NCI-H524 treated with DMSO at 0.1 percent for 48 hours (cell line): ENCODE measurements at places on chromosomes 7 and 10.

DNA sequence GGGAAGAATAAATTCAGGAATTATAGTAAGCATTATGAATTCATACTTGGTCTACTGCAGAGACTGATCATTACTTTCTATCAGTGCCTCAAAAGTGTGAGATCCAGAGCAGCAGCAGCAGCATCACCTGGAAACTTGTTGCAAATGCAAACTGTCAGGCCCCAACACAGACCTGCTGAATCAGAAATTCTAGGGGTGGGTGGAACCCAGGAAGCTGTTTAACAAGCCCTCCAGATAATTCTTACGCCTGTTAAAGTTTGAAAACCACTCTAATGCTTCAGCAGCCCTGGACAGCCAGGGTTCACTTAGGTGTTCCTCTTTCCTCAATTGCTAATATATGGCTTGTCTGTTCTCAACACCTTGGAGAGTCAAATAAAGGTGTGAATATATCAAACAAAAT is 19.5 kb downstream of the CACUL1 start:
- DNase-seq = no peak

- peak; percentile 32 for DNase-seq
These were observed at the start of gene CH25H for GRCh38 chr10:89207181-89207800. CH25H (minus strand) TSS chr10:89207317; CDS start chr10:89207292, 25 bp downstream.

DNA sequence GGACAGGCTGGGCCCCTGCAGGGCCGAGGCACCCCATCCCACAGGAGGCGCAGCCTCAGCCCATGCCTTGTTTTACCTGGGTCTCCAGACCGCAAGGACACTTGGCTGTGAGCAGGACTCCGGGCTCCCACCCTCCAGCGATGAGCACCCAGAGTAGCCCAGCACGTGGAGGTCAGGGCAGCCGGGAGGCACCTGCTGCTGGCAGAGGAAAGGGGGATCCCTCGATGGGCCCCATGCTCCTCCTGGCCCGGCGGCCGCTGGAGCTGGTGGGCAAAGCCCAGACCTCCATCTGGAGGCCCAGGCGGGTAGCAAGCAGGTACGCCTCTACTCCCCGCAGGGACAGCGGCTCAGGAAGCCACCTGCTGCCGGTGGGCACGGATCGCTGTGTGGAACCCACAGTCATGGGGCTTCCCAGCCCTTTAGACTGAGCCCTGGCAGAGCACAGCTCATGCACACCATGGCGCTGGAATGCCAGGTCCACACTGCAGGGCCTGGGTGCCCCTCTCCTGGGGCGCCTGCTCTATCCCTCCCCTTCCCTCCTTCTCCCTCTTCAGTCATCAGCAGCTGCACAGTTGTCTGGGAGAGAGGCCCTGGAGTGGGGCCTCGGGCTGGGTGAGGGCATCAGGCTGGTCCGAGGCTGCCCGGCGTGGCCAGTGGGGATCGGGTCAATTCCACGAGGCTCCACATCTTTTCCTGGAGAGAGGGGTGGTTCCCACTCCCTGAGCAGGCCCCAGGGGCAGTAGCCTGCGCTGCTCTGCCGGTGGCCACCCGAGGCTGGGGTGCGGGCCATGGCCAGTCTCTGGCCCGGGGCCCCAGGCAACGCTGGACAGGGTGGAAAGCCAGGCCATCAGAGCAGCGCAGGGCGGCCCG is 65.7 kb downstream of the PWWP2B start:
- no peak for DNase-seq

DNA sequence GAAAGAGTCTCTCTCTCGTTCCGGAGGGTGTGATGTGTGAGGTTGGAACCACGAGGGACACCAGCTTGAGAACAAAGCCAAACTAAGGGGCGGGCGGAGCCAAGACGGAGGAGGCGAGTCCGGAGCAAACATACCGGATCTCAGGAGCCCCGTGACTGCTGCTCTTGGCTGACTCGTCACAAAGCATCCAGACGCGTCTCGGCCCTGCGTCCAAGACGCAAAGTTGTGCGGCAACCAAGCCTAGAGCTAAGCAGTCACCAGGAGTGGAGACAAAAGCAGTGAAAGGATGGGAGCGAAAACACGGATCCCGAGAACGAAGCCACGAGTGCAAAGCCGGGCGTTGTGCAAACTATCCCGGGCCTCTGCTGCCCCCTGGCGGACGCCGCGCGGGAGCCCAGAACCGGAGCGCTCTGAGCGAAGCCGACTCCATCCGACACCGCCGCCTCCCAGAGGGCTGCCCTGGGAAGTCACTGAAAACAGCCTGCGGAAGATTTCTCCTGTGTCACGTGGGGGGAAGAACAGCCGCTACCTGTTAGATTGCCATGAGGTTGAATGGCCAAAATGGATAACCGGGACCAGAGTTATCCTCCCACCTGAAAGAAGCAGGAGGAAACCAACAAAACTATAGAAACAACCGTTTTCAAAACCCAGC is 46.4 kb upstream of the TMEM72 start:
- DNase-seq = peak; percentile 17

DNA sequence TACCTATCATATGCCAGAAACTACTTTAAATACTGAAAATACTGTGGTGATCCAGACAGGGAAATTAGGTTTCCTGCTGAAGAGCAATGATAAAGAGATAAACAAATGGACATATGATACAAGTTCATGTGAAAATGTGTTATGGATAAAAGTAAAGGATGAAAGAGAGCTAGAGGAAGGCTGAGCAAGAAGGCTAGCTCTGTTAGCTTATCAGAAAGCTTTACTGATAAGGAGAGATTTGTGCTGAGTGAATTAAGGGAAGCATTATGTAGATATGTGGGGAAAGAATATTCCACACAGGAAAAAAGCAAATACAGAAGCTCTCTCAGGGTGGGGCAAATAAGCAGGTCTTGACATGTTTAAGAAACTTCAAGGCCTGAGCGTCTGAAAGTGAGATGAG is 308.4 kb downstream of the HDAC9 start:
- DNase-seq = no peak

DNA sequence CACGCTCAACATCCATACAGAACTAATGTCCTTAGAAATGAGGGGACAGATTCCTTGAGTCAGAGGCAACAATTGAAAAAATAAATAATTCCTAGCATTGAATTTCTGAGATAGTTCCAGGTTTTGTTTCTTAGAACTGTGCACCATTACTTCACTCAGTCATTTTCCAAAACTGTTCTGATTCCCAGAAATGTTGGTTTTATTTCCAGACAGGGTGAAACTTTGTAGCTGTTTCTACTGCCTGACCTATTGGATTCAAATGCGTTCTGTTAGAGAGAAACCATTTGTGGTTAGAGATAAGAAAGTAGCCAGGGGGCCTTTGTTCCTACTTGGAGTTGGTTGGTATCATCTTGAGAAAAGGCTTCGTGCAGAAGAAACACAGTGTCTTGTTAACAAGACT is 8.1 kb upstream of the DEPP1 start:
- DNase-seq = no peak

DNA sequence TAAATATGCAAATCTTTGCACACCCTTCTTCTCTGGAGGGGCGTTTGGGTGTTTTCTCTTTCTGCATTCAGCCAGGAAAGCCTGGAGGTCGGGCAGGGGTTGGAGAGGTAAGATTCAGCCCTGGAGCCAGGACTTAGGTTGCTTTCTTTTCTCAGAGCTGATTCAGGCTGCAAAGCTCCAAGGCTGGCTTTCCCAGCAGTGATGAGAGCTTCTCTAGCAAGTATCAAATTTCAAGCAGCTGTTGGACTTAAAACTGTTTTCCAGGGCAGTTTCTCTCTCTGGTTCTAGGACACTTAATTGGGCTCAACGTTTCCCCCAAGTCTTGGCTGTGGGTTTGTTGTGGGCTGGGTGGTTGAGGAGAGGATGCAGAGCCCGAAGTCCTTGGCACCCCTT is 608 bp downstream of the AKR1B10 start:
- peak; percentile 90 for DNase-seq

GRCh38 chr7:92621561-92622023 is 31.4 kb upstream of the FAM133B start:
- no peak for DNase-seq

- no peak for DNase-seq
These were observed 123.3 kb downstream of the PAXIP1 start for GRCh38 chr7:154879629-154880028.

- DNase-seq = no peak
These were observed 148.1 kb downstream of the ITGA8 start for GRCh38 chr10:15571575-15571974.

DNA sequence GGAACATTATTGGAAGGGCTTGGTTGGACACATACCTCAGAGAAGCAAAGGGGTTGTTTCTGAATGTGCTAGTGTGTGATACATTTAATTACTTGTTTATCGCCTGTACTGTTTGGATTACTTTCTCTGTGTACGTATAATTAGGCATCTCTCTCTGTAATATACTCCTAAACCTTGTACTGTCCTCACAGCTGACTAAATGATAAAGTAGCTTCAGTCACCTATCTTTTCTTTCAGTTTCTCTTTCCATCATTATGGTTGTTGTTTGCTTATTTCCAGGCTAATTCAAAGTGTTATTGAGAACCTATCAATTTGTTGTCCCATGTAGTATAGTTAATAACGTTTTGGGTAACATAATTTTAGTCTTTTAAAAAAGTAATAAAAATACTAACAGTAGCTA is 34.0 kb downstream of the MXI1 start:
- DNase-seq = no peak

GRCh38 chr10:26485150-26485941 is 47.2 kb downstream of the APBB1IP start:
- no peak for DNase-seq

GRCh38 chr10:117544004-117544701 is 1.6 kb downstream of the EMX2 start:
- DNase-seq = no peak

DNA sequence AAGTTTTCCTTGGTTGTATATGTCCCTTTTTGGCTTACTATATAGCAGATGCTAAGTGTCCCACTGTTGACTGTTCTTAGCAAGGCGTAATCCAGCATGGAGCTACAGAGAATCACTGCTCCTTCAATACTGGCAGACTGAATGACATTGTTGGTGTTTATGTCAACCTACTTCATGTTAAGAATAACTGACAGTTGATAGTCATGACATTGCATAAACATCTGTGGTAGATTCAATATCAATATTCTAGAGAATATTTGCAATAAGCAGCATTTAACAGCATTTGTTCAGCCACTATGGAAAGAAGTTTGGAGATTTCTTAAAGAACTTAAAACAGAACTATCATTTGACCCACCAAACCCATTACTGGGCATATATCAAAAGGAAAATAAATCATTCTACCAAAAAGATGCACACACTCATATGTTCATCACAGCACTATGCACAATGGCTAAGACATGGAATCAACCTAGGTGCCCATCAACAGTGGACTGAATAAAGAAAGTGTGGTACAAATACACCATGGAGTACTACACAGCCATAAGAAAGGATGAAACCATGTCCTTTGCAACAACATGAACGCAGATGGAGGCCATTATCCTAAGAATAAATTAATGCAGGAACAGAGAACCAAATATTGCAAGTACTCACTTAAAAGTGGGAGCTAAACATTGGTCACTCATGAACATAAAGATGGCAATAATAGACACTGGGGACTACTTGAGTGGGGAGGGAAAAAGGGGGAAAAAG is 88.7 kb downstream of the IMMP2L start:
- DNase-seq = no peak

GRCh38 chr7:99617192-99617781 is 541 bp downstream of the ZSCAN25 start:
- no peak for DNase-seq

DNA sequence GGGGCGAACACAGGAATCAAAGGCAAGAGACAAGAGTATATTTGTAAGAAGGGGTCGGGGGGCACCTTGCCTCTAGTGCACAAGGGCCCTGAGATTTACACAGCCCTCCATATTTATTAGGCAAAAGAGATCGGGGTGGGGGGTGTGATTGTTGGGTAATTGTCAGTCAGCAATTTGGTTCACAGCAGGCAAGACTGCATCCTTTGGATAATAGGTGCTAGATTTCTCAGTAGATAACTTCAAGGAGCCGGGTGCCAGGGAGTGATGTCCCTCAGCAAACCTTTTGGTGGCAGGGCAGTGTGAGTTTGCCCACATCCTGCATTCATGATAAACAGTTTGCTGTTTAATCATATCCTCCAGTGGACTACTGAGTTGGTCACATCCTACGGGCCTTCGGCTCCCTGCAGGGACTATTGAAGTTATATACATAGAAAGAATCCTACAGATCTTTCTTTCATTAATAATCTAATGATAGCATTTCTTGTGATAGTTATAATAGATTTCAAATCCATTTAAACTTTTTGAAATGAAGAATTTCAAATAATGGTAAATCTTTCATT is 178.5 kb downstream of the GNAI1 start:
- DNase-seq = no peak

DNA sequence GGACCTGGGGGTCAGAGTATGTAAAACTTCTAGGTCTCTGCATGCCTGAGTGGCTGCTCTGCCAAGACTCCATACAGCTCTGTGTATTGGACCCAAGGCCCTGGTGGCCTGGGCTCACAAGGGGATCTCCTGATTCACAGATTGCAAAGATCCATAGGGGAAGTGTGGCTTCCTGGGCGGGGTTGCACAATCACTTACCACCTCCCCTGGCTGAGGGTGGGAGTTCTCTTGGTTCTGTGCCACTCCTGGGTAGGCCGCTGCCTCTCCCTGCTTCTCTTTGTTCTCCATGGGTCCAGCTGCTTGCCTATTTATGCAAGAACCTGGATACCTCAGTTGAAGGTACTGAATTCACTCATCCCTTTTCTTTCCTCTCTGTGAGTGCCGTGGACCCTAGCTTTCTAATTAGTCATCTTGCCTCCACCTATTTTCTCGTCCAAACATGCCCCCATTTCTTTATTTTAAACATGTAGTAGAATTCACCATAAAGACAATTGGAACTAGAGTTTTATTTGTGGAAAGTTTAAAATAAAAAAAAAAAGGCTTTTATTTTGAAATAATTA is 18.5 kb upstream of the AGR3 start:
- no peak for DNase-seq

DNA sequence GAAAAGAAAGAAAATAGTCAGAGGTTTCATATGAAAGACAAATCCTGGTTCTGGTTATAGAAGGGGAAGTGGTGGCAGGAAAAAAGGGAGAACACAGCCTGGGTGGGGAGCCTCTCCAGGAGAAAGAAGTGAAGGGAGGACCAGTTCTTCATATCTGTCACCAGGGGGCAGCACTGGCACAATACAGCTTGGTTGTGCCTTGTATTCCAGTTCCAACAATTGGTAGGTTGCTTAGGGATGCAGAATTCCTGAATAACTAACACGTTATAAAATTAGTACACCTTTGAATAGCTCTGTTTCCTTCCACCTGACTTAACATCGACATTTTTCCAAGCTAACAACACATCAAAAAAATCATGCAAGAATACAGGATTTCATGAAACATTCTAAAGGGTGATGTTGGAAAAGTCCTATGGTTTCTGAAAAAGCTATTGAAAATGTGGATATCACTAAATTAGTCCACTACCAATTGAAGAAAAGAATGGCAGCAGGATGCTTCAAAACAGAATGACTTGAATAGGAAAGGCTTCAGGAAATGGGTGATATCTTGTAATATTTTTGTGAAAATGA is 52.9 kb downstream of the CYP26A1 start:
- no peak for DNase-seq

GRCh38 chr10:71212318-71213126 is at the start of gene UNC5B:
UNC5B (plus strand) TSS chr10:71212570; CDS start chr10:71212986, 416 bp downstream.
- DNase-seq = peak; percentile 5

- DNase-seq = no peak
These were observed 3.5 kb downstream of the POLR3A start for GRCh38 chr10:78025685-78026364.
